ENCODE measurements at places on chromosomes 6 and 20. TPM values are rescaled to one million over a fixed set of nuclear protein-coding genes. Genes with fewer than 3 reads are reported as not detected.

The ZBP1 gene
- 0.08 TPM for total RNA-seq

The APCDD1L gene
- 0.41 TPM for total RNA-seq

GRCh38 chr6:2820415-2820814 is 21.2 kb downstream of the SERPINB1 start:
- DNase-seq: no peak

- DNase-seq: no peak
Measured at GRCh38 chr20:44203161-44203560, 7.4 kb downstream of the OSER1 start.

DNA sequence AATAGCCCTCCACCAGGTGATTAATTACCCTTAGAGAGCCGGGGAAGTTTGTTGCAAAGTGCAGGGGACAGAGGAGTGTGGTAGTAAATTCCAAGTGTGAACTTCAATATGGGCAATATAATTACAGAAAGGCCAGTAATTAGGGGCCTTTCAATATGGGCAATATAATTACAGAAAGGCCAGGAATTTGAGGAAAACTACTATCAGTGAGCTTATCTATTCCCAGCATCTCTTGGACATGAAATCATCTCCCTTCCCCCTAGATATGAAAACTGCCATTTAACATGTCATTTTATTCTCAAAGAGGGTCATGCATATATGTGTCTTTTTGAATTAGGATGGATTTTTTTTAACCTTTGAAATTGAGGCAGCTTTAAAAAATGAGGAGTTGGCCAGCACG is 102.0 kb downstream of the FOXO3 start:
- DNase-seq: no peak

DNA sequence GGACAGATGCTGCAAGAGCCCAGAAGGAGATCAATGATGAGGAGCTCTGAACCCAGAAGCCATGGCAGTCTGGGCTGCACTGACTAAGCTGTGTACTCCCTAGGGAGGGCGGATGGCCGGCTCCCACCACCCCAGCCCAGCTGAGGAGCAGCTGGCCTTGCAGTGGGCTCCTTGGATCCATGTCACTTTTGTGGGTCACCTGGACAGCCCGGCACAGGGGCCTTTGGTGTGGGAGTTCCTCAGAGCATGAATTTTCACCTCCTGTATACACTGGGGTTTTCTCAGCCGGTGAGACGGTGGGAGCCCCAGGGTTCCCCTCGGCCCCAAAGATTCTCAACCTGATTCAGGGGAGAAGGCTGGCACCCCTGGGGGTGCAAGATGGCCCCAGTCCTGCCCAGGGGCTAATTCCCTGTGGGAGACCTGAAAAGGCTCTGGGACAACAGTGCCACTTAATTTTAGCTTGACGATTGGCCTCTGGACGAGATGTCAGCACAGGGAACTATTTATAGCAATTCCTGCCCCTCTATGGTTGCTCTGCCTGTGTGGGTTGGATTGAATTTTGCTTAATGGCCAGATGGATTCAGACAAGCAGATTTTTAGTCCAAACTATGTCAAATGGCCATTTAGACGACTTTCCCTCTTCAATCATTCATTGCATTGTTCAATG is 121.6 kb upstream of the PMEPA1 start:
- DNase-seq: no peak

DNA sequence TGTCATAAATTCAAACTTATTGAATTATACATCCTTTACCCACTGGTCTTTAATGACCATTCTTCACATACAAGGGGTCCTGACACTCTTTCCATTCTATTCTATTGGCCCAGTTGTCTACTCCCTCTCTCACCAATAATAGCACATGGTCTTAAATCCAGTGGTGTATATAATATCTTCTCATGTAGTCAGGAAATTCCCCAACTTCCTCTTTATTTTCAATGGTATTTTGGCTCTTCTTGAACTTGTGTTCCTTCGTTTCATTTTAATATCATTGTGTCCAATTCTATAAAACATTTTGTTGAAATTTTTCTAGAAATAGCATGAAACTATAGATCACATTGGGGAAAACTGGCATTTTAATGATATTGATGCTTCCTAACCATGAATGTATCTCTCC is 36.8 kb downstream of the PSMB9 start:
- no peak for DNase-seq

GRCh38 chr6:119612911-119613381 is 263.4 kb upstream of the MAN1A1 start:
- no peak for DNase-seq

DNA sequence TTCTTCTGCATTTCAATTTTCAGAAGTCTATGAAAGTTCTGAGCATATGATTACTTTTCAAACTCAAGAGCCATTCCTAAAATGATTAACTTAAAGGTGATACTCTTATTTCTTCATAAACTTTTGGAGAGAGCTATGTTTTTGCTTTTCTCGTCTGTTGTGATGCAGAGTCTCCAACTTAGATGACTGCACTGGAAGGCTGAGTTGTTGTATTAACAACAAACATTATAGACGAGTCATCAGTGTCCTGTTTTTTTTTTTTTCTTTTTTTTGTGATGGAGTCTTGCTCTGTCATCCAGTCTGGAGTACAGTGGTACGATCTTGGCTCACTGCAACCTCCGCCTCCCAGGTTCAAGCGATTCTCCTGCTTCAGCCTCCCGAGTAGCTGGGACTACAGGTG is 101.9 kb downstream of the CD109 start:
- no peak for DNase-seq

All from esophagus squamous epithelium (tissue), 5 donors.